Stimulated activated CD4-positive, alpha-beta T cell treated with anti-CD3 and anti-CD28 coated beads, Interleukin-4, amount 100 ng/mL, for 4 hours (primary cell): ENCODE measurements at places on chromosomes 16 and 17.

DNA sequence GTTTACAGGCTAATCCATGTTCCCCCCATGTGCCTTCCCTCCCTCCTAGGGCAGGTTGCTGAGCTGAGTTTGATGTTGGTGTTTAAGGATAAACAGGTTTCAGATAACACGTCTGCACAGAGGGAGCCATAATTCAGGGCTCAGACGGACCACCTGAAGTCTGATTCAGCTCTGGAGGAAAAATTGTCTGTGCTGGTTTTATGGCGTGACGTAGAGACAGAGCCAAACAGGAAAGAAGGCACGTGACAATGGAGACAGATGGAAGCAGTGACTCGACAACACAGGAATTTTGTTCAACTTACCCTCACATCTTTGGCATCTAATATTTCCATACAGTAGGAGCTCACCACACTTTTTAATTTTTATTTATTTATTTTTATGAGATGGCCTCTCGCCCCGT is 10.7 kb upstream of the USP10 start:
- DNase-seq = no peak

DNA sequence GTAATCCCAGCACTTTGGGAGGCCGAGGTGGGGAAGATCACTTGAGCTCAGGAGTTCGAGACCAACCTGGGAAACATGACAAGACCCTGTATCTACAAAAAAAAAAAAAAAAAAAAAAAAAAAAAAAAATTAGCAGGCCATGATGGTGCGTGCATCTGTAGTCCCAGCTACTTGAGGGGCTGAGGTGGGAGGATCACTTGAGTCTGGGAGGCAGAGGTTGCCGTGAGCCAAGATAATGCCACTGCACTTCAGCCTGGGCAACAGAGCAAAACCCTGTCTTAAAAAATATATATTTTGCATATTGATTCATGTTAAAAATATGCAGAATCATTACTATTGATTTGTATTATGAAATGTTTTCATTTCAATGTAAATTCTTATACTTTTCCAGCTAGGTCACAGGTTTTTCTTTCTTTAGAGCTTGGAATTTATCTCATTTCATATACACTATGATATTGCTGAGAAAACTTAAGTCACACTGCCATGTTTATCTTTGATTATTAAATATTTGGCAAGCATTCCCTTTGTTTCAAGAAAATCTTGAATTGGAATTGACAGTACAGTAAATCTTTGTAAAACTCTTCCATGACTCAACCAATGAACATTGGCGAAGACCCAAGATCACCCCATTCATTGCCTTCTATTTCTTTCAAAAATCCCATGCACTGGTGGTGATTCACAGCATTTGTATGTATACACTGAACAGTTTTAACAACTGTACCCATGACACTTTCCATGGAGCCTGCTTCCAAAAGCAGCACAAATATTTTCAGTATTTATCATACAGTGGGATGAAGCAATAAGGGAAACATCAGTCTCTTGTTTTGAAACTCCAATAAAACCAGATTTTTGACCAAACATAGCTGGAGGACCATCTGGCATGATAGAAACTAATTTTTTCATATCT is 83.5 kb upstream of the TNRC6A start:
- no peak for DNase-seq

DNA sequence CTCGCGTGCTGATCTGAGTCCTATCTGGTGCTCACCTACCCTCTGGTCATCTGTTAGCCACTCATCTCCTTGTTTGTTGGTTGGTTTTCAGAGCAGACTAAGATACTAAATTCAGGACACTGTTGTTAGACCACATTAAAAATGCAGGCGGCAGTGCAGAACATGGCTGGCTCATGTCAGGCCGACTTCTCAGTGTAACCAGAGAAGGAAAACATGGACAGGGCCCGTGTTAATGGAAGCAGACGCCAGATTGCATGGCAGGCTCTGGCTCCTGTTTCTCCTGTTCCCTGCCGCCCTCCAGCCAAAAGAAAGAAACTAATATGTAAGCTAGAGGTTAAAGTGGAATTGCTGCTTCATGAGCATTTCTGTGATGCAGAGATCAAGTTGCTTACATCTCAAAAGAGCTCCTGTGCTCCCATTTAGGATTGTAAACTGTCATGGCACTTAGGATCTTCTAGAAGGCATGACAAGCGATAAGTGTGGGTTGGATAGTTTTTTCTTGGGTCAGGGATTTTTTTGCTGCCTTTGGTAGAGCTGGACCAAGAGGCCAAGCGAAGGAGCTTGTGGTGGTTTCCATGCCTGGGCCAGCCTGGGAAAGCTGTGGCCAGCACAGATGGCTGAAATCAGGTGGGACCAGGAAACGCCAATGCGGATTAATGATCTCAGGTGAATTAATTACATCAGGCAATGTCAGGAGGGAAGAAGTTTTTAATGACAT is 56.1 kb downstream of the YPEL2 start:
- no peak for DNase-seq

GRCh38 chr17:55816532-55817396 is 65.9 kb downstream of the PCTP start:
- DNase-seq = no peak

DNA sequence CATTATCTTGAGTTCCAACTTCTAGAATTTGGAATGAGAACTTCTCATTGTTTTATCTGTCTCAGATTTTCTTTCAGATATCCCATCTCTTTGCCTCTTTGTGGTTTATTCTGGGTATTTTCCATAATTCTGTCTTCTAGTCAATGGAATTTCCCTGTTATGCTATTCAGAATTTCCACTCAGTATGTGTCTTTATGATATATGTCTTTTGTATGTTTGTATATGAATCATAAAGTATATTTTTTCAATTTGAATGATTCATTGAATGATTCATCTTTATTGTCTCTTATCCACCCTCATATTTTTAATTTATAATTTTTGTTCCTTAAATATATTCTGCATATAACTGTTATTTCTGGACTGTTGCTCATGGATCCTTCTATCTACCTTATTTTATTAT is 729.7 kb upstream of the GOT2 start:
- no peak for DNase-seq

- no peak for DNase-seq
Observed at GRCh38 chr17:35496451-35497290, 40.8 kb downstream of the SLFN12L start.

- DNase-seq = no peak
Observed at GRCh38 chr17:63550817-63551639, 751 bp downstream of the DCAF7 start.

GRCh38 chr17:82544431-82545070 is 25.0 kb downstream of the FOXK2 start:
- DNase-seq = no peak

GRCh38 chr16:79466111-79466510 is 134.4 kb downstream of the MAF start:
- no peak for DNase-seq

DNA sequence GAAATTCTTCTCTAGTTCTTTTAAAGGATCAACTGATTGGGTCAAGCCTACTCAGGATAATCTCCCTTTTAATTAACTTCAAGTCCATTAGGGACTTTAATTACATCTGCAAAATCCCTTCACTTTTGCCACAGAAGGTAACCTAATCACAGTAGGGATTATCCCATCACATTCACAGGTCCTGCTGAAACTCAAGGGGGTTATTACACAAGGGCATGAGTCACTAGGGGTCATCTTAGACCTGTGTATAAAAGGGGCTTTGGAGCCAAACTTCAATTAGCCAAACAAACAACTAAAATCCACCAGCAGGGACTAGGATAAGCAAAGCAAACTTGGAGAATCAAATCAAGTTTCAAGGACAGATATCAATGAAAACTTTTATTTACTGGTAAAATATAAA is 19.4 kb downstream of the CIAPIN1 start:
- DNase-seq = no peak

GRCh38 chr17:55567240-55568214 is 56.3 kb upstream of the SMIM36 start:
- DNase-seq = no peak

DNA sequence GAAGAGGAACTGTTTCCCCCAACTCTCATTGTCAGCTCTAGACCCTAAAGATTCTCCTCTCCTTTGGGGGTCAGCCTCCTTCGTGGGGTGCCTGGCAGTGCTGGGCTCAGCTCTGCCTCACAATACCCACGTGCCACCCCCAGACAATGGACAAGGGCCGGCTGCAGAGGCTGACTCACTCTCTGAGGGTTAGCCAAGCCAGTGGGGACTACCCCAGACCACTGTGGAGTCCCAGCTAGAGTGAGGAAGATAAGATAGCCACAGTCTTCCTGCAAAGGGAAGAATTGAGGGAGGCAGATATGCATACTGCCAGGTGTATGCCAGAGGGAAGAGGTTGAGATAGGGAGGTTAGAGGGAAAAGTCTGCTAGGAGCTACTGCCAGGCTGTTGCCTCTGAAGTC is 13.5 kb upstream of the MTMR4 start:
- DNase-seq = no peak

- no peak for DNase-seq
Observed at GRCh38 chr16:19219836-19220235, 51.8 kb downstream of the SYT17 start.

DNA sequence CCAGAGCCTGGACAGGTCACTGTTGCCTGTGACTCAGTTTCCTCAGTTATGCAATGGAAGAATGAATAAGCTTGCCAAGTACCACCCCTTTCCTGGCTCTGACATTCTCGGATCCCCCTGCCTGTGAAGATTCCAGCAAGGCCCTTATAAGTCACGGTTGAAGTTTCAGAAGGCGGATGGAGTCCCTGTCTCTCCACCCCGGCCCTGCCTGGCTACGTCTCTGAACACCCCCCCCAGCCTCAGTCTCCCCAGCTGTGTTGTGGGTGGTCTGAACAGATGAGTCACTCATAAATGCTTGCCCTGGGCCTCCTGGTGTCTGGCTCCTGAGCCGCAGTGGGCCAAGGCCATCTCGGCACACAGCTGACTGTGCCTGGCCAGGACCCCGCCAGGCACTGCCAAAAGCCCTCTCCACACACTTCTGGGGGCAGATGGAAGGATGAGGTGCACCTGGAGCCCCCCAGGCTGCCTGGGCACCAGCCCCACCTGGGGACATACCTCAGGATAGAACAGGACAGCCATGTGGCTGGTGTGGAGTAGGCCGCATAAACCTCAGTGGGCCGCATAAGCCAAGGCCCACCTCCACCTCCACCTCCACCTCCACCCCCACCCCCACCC is 15.4 kb downstream of the VASN start:
- no peak for DNase-seq
